ENCODE measurements at places on chromosomes 6 and 20.

DNA sequence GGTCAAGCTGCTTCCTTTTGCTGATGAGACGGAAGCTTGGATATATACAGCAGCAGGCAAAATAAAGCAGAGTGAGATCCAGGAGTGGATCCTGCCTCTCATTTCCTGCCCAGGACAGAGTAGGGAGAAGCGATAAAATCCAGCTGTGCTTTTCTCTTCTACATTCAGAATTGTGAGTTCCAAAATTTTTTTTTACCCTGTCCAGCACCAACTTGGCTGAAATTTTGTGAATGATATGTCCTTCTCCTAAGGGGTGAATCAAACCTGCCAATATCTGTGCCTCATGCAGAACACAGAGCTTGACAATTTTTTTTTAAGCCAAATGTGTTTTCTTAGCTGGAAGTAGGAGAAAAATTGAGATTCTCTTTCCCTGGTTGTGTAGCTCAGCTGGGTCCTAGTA is 235.6 kb upstream of the CHD6 start:
- no peak for DNase-seq

- no peak for DNase-seq
Observed at GRCh38 chr6:107305391-107305790, 154.0 kb downstream of the PDSS2 start.

- DNase-seq, result no peak
Observed at GRCh38 chr20:6802227-6802626, 34.7 kb downstream of the BMP2 start.

DNA sequence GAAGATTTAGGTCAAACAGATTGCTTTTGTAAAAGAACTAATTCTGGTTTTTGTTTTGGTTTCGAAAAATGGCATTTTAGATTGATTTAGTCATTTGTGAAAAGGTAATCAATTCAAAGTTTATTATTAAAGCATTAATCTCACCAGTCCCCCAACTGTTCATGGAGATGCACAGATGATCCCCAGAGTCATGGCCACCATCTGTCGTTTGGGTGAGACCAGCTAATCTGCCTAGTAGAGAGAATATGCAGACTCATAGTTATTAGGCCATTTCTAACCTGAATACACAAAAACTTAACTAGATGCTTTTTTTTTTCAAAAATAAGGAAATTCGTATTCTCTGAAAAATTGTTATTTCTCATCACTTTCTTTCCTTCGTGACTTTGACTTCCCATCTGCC is 58.1 kb downstream of the C6orf58 start:
- no peak for DNase-seq

GRCh38 chr6:158125271-158125670 is 42.8 kb downstream of the SERAC1 start:
- DNase-seq, result no peak

GRCh38 chr20:47489448-47489872 is 12.2 kb upstream of the NCOA3 start:
- DNase-seq, result no peak

DNA sequence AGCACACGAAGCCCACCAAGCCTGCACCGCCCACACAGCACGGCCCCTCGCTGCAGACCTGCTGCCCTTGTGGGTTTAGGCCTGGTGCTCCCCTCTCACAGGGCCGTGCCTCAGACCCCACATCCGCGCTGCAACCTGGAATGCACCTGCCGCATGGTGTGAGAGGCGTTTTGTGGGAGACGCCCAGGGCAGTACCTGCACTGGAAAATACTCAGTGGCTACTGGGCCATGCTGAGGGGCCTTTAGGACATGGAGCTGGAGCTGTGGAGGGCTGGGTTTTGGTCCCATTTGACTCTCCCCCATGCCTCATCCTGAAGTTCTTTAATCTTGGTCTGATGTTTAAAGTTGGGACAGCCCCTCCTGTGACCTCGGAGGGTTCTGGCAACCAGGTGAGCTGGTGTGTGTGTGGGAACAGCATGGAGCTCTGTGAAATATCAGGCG is 116.3 kb downstream of the ERMARD start:
- DNase-seq, result no peak

DNA sequence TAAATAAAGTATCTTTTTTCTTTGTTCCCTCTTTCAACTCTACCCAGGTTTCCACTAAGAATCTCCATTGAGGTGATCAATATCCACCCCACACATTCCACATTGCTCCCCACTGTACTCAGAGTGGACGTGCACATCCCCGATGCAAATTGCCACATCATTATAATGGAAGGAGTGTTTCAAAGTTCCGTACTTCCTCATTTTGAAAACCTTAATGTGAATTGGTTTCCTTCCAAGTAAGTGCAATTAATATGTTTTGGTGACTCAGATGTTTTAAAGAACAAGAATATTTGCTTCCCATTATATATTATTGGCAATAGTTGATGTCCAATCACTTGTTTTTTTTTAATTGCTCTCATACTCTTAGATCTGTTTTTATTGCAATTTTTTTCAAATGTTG is 463.6 kb downstream of the HACE1 start:
- no peak for DNase-seq

DNA sequence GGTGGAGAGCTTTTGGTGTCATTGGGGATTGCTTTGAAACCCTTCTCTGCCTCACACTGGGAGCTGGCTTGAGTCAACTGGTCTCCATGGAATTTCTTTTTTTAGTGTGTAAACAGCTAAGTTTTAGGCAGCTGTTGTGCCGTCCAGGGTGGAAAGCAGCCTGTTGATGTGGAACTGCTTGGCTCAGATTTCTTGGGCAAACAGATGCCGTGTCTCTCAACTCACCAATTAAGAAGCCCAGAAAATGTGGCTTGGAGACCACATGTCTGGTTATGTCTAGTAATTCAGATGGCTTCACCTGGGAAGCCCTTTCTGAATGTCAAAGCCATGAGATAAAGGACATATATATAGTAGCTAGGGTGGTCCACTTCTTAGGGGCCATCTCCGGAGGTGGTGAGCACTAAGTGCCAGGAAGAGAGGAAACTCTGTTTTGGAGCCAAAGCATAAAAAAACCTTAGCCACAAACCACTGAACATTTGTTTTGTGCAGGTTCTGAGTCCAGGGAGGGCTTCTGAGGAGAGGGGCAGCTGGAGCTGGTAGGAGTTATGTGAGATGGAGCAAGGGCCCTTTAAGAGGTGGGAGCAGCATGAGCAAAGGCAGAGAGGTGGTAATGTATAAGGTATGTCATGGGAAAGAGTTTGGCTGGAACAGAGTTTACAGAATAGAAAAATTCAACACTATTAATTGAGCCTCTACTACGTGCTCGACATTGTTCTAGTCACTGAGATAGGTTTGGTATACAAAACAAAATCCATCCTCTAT is 31.2 kb downstream of the SRSF3 start:
- DNase-seq, result no peak

DNA sequence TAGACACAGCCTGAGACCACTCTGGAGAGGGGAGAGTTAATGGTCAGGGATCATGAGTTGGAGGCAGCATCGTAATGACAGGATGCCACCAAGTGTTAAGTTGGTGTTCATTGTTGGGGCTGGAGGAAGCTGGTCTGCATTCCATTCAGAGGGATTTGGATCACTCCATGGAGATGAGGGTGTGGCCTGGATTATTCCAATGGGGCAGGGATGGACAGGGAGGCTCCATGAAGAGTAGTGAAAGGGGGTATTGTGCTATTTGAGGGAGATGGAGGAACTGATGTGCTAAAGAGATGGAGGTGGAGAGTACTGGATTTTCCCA is 1.1 kb downstream of the SAPCD1 start:
- no peak for DNase-seq

- DNase-seq, result no peak
Observed at GRCh38 chr6:43257367-43258145, 14.3 kb downstream of the TTBK1 start.

- DNase-seq, result no peak
Observed at GRCh38 chr20:35085477-35086225, 7.0 kb downstream of the TRPC4AP start.

DNA sequence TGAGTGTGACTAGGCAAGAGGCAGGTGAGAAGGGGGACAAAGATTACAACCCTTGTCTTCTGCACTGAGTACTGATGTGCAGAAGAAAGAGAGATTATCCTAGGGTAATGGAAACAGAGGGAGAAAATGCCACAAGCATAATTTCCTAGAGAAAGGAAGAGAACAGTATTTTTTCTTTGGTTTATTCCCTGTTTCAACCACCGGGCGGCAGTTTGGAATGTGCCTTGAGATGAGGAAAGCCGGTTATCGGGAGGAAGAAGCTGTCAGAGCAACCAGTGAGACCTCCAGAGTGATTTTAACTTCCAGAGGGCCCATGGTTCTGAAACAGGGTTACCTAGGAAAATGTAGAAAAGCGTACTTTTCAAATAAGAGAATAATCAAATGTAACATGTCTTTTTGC is 121.4 kb downstream of the REV3L start:
- DNase-seq, result peak; percentile 10

DNA sequence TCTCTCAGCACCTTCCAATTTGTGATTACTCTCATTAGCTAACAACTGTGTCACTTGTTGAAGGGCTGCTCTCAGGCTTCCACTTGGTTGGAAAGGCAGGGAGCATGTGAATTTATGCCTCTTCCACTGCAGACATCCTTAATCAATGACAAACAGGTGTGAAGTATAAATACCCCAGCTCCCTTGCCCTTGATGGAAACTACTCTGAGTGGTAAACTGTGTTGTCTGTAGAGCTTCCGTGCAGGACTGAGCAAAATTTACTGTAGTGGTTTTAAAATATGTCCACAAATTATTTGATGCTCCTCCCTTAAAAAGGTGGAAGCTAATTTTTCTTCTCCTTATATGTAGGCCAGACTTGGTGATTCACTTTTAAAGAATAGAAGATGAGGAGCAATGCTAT is 253.0 kb upstream of the TBX18 start:
- DNase-seq, result no peak

DNA sequence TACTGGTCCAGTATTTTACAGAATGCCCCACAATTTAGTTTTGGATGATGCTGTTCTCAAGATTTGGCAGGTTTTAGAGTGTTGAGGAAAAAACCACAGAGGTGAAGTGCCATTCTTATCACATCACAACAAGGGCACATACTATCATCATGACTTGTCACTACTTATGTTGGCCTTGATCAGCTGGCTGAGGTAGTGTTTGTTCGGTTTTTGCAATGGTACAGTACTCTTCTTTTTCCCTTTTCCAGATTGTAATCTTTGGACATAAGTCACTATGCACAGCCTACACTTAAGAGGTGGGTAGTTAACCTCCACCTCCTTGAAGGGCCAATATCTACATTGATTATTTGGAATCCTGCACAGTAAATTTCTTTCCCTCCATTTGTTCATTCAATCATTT is 8.8 kb downstream of the TENT5A start:
- no peak for DNase-seq

DNA sequence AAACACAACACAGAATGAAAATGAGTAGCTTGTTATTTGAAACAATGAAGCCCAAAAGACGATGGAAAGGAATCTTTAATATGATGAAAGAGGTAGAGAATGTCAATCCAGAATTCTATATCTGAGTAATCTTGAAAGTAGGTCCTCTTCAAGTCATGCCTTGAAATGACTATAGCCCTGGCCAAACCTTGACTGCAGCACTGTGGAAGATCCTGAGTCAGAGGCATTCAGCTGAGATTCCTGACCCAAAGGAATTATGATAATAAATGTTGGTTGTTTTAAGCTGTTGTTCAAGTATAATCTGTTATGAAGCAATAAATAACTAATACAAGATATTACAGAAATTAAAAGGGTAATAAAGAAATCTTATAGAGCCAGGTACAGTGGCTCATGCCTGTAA is 64.8 kb downstream of the IBTK start:
- DNase-seq, result no peak

GRCh38 chr6:156752666-156753301 is 24.4 kb upstream of the ARID1B start:
- no peak for DNase-seq

DNA sequence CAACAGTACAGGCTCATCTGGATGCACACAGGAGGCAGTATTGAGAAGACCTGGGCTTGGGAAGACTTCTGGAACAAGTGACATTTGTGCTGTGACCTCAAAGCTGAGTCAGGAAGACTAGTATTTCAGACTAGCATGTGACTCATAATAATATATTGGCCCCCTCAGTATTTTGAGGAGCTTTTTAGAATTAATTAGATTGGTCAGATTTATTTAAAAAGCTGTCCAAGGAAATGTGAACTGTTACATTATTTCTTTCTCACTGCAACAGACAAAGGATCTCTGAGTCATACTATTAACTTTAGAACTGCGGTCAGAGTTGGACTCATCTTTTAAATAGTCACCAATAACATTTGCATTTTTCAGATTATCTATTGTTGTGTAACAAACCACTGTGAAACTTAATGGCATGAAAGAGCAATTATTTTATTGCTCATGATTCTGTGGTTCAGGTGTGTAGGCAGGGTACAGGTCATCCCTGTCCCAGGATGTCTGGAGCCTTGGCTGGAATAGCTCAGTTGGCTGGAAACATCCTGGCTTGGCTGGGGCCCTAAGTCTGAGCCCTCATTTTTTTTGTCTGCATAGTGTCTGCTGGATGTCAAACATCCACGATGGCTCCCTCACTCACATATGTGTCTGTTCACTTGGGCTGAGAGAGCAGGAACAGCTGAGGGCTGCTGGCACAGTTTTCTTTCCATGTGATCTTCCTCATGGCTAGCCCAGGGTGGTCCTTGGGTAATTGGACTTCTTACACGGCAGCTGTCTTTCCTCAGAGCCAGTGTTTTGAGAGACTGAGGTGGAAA is 46.9 kb downstream of the MAP3K4 start:
- peak; percentile 63 for DNase-seq

DNA sequence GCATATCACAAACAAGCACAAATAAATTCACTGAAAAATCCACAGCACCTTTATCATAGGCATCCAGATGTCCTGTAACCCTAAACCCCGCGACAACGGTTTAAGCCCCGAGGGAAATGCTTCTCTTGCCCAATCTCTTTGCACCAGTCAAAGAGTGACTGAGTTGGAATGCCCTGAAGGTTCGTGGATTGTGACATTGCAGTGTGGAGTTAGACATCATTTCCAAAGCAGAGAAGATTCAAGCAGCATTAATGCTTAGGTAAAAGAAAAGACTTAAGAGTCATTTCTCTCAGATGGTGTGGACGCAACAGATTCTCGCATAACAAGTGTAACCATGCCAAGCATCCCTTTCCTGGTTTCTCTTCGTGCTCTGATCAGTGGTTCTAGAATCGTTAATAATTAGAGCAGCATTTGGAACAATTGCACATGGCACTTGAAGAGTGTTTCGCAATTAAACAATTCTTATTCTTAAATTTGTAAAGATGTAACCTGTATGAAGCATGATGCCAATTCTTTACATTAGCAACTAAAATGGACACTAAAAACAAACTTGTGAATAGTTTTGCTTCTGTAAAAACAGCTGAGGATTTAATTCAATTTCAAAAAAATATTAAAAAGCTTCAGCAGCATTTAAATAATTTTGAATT is 121.6 kb downstream of the HIVEP2 start:
- DNase-seq, result no peak

Measured in fibroblast of the conjunctiva (primary cell).